ENCODE measurements at places on chromosomes 12 and 14.

- DNase-seq, result no peak
Measured at GRCh38 chr14:103686831-103687485, 28.3 kb downstream of the XRCC3 start.

DNA sequence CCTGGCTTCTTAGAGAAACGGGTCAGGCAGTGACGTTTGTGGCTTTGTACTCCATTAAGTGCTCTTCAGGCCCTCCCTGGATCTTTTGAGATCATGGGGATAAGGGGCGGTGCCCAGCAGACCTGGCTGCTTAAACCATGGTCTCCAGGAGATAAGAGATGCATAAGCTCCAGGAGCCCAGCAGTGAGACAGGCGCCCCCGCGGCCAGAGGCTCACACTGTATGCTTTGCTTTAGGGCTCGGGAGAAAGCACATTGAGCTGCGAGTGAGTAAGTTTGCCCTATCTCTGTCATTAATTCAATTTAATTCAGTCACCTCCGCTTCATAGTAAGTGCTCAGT is 359.5 kb downstream of the CACNA1C start:
- DNase-seq, result no peak

- no peak for DNase-seq
Measured at GRCh38 chr14:57687416-57687815, 178.5 kb downstream of the SLC35F4 start.

DNA sequence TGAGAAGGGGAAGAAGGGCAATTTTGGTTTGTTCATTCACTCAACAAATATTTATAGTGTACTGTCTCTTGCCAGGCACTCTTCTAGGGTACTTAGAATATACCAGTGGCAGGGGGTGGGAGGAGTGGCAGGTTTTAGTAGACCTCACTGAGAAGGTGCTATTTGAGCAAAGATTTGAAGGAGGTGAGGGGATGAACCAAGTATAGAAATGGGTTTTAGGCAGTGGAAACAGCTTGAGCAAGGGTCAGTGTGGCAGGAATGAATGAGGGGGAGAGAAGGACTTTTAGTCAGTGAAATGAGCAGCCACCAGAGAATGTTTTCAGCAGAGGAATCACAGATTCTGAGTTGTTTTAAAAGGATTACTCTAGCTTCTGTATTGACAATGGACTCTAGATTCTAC is 2.3 kb downstream of the PRIM1 start:
- no peak for DNase-seq

DNA sequence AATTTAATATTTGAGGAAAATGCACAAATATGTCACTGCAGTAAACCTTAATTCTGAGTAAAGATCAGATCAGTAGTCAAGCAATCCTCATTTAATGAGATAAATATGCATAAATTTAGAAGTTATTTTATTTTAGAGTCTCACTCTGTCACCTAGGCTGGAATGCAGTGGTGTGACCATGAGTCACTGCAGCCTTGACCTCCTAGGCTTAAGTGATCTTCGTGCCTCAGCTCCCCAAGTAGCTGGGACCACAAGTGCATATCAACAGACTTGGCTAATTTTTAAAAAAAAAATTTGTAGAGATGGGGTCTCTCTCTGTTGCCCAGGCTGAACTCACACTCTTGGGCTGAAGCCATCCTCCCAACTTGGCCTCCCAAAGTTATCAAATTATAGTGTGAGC is 41.3 kb downstream of the LMO3 start:
- DNase-seq, result no peak

- no peak for DNase-seq
Measured at GRCh38 chr12:82968631-82969367, 282.1 kb downstream of the TMTC2 start.

- DNase-seq, result no peak
Measured at GRCh38 chr12:132133952-132134652, 10.0 kb downstream of the DDX51 start.

DNA sequence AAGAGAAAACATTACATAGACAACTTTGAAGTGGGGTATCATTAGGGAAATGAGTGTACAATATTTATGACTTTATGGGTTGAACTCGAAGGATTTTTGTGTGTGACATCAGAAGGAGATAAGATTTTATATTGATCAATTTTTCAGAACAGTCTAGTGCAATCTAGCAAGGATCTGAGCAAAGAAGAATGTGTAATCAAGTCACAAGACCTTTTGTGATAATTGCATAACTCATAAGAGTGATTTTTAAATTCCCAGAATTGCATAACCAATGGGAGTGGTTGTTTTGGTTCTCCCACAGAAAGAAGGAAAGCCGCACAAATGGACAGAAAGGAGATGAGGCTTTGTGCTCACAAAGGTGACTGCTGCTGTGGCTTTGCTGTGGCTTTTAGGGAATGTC is 441.8 kb upstream of the FLRT2 start:
- no peak for DNase-seq

DNA sequence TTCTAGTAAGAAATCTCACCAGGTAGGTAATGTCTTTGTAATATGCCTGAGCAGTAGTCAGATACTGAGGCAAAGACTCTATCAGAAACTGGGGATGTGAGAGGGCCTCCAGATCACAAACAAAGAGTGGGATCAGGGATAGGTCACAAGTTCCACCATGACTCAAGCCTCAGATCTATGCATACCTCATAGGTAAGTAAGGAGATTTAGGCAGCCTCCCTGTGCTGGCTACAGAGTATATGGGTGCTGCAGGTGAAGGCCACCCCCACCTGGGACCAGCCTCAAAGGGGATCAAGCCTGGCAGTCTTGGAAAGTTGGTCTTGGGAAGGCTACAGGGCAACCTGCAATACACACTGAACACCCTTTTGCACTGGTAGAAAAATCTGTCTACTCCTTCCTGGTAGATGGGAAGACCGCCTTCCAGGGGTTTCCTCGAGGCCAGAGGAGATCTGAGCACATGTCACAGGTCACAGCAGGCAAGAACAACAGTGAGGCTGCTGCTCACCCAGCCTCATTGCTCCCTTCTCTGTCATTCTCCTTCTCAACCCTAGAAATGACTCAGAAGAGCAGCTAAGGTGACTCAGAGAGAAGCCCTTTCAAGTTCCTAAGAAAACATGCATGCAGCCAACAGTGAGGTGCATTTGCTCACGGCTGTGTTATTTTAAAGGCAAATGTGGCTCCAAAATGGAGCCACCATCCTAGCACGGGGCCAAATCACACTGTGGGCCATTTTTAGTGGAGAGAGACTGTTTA is 143.4 kb upstream of the CDKN3 start:
- no peak for DNase-seq

GRCh38 chr12:44603701-44604100 is 272.4 kb downstream of the NELL2 start:
- DNase-seq, result no peak

GRCh38 chr12:5017638-5018348 is 25.9 kb upstream of the KCNA5 start:
- no peak for DNase-seq

DNA sequence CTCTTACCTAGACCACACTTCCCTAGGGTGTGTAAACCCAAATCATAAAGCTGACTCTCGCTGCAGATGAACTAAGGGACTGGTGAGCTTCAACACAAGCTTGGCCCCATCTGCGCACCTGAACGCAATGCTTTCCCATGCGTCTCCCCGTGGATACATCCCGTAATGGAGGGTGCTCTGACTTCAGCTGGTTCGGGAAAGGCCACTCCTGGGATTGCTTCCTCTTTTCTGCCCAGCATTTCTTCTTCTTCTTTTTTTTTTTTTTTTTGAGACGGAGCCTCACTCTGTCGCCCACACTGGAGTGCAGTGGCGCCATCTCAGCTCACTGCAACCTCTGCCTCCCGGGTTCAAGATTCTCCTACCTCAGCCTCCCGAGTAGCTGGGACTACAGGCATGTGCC is 27.7 kb upstream of the ETFBKMT start:
- DNase-seq, result no peak

GRCh38 chr12:106022568-106023012 is 116.2 kb downstream of the NUAK1 start:
- DNase-seq, result peak; percentile 64

DNA sequence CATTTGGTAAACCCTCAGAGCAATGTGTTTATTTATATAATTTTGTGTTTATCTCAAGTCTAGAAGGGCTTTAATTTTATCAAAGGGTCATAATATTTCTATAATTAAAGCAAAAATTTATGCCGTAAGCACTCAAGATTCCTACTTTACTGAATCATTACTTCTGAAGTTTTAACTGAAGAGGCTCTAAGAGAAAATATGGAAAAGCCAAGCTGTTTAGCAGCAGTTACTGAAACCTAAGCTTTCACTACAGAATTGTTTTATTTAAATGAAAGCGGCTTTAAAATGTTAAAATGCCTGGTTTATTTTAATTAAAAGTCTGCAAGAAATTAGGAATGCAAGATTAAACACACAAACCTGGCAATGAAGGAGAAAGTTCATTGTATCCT is 73.9 kb upstream of the BBS10 start:
- no peak for DNase-seq

GRCh38 chr12:83954956-83955601 is 957.5 kb downstream of the SLC6A15 start:
- DNase-seq, result no peak

- DNase-seq, result no peak
Measured at GRCh38 chr14:93142854-93143652, 27.3 kb upstream of the ITPK1 start.

GRCh38 chr12:120327593-120327992 is at the start of gene PLA2G1B:
TSS of gene PLA2G1B (minus strand) at chr12:120327779. CDS start at chr12:120327753, 26 bp downstream.
- no peak for DNase-seq

DNA sequence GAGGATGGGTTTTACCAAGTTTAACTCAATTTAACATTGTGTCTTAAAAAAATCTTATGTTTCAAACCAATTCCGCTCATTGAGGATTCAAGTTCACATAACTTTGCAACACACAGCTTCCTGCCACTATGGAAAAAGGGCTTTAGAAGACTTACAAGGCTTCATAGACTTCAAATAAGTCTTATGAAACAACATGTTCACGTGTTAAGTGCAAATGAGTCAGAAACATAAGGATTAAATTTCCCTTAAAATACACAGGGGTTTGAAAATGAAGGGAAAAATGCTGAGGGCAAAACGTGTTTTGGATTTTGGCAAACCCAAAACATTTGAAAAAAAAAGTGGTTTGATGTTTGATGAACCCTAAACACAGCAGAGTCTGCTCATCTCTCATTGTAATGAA is 364.8 kb downstream of the BMP4 start:
- no peak for DNase-seq

DNA sequence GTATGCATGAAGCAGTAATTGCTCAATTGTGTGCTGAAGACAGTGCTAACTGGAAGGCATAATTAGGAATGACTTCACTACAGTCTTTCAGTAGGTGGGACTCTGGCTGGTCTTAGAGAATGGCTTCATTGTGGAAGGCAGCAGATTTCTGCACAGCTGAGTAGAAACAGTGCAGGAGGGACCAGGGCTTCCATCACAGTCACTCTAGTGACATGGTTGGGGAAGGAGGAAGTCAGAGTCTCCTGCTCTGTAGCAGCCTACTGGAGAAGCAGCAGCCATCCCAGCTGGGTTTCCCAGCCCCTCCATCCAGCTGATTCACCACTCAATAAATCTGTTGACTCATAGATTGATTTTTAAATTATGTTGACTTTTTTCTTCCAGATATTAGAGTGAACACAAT is 80.6 kb upstream of the DBX2 start:
- no peak for DNase-seq

DNA sequence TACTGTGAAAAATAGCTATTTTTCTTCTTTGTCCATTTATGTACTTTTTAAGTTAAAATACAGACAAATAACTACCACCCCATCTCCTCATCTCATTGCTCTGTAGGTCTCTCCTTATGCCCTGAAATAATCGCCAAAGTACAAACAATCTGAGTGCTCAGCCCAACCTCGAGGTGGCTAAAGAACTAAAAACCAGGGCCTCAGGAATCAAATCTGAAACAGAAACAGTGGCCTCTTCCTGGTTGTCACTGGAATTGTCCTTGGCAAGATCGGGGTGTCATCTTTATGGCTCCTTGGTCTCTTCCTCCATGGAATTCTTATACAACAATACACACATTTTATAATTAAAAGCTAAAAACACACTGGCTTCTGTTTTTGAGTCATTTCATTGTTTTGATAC is 182.4 kb downstream of the ASCL1 start:
- DNase-seq, result no peak

DNA sequence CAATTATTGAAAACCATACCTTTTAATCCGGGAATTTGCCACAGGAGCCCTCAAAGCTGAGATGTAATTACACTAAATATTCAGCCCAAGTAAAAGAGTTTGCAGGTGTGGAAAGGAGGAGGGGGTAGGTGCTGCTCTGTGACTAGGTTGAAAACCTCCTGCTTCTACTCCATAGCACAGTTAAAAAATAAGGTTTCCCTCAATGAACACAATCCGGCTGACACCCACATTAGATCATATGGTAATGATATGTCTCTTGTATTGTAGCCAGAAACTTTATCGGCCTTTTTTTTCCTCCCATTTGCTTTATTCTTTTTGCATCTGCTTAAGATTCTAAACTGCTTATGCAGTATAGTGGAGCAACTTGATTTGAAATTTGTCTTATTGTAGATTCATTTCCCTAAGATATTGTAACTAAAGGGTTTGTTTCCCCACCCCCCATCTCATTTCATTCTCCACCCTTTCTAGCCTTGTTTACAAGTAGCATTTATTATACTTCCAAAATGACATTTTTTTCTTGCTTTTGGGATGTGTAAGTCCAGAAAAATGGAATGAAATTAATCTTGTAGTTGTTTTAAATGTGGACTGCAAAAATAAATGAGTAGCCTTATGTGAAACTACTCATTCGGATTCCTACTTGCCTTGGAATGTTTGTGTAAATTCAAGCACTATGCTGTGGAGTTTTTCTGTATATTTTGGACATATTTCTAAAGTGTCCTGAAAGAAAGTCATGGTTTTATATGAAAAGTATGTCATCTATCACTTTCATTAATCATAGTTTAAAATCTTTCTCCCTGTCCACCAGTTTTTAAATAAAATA is at the start of gene DCN:
DCN (minus strand) TSS at position 182 of the 820 bp plus-strand sequence. CDS start 4,265 bp downstream, outside the sequence.
- no peak for DNase-seq

DNA sequence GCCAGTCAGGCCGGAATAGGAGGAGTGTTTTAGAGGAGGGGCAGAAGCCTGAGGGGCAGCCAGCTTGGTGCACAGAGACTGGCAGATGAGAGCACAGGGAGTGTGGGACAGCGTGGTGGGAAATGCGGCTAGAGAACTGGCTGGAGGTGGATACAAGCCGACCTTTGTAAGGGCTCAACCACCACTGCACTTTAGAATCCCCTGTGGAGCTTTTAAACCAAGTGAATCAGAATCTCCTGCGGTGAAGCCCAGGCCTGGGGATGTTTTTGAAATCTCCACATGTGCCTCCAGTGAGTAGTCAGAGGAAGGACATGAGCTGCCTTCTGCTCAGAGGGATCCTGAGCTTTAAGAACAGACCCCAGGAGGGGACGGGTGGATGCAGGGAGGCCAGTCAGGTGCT is 10.9 kb upstream of the PCED1B start:
- no peak for DNase-seq

DNA sequence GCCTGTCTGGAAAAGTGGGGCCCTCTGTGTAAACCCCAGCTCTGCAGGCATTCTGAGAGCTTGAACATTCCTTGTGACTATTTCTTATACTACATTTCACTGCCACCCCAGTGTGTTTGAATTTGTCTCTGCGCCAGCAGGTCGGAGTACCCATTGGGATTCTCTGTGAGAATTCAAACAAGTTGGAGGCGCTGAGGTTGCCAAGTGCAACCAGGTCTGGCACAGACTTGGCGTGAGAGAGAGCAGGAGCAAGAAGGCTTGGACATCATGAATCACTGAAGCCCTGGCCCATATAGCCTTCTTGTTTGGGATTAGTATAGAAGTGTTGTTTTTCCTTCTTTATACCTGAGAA is 33.0 kb upstream of the ATP2A2 start:
- no peak for DNase-seq

Data from right renal cortex interstitium (tissue), 3 donors.